ENCODE measurements at places on chromosomes 7 and 10.

DNA sequence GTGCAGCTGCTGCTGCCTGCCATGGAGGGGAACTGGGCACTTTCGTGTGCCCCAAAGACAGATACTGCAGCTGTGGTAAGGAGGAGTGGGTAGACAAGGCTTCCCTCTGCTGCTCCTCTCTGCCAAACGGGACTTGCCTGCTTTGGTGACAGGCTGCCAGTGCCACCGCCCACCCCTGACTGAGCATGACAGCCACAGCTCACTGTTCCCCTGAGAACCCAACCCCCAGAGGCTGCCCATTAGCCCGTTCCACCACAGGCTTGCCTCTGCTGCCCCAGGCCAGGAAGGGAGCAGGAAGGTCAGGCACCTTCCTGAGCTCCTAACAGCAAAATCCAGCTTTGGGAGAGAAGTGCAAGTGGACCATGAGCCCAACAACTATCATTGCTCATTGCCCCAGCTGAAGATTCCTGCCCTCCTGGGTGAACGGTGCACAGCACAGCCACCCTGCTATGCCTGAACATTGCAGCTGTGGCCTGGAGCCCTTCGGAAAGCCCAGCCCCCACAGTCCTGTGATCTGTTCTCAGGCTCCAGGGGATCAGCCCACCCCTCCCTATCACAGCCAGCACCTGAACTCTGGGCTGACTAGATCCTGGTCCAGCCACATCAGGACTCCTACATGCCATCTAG lies 58.7 kb upstream of the ANTXRL start:
- no peak for DNase-seq

DNA sequence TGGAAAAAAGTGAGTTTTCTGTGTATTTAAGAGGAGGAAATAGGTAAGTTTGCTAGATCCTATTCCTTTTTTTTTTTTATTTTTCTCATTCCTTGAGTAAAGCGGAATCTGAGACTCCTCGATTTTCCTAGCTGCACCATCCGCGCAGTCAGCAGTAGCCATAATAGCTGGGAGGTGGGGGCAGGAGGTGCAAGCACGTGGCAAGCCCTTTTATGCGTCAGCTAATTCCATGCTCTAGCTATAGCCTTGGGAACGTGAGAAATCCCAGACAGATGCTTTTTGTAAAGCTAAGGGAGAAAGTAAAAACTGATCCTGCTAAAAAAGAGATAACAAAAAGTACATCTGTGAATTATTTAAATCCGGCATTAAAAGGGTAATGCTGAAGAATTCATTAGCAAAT lies 33.2 kb upstream of the TPK1 start:
- DNase-seq, result no peak

GRCh38 chr7:77862691-77863090 lies 64.1 kb downstream of the PHTF2 start:
- no peak for DNase-seq

GRCh38 chr10:88395677-88396076 lies 187.4 kb downstream of the RNLS start:
- DNase-seq, result no peak
